ENCODE measurements at places on chromosomes 11 and 22. TPM values are rescaled to one million over a fixed set of nuclear protein-coding genes. Genes with fewer than 3 reads are reported as not detected.

Gene RBMXL2
- not detected for total RNA-seq

Gene FAT3
- 2.7 TPM for total RNA-seq

Gene LRRC4C
- not detected for total RNA-seq

Gene PLAAT5
- total RNA-seq: 2.3 TPM

Gene BATF2
- total RNA-seq: not detected

Gene OR51I1
- total RNA-seq: not detected

Gene PDE3B
- 1.6 TPM for total RNA-seq

Gene SPON1
- total RNA-seq: 1.1 TPM

Gene TMPRSS4
- not detected for total RNA-seq

Gene MMP12
- total RNA-seq: not detected

Gene OR52E8
- total RNA-seq: not detected

Gene SHISAL1
- total RNA-seq: 1.2 TPM

Gene CDC42EP1
- 8.9 TPM for total RNA-seq

Gene IGSF9B
- total RNA-seq: 0.07 TPM

Gene NOX4
- not detected for total RNA-seq

Gene SOX10
- not detected for total RNA-seq

Gene GAL3ST3
- not detected for total RNA-seq

Gene TMEM151A
- not detected for total RNA-seq

Gene VSTM5
- not detected for total RNA-seq

Gene ZBED5
- total RNA-seq: 15.1 TPM

Gene CST6
- not detected for total RNA-seq

Gene ANKK1
- total RNA-seq: not detected

Gene RASD2
- total RNA-seq: 0.10 TPM

Gene ASCL3
- not detected for total RNA-seq

Gene KCNK4
- not detected for total RNA-seq

Gene PKDREJ
- not detected for total RNA-seq

Gene CCDC82
- 2.5 TPM for total RNA-seq

Gene MOV10L1
- total RNA-seq: not detected

Gene TRIM34
- total RNA-seq: 15.3 TPM

Gene OR10AG1
- total RNA-seq: not detected

Gene FAR1
- total RNA-seq: 11.6 TPM

Gene OR6T1
- not detected for total RNA-seq

Gene IGSF22
- total RNA-seq: not detected

Gene PIH1D2
- 0.49 TPM for total RNA-seq

Gene UBQLN3
- total RNA-seq: not detected
